Common myeloid progenitor, CD34-positive (primary cell): ENCODE measurements at places on chromosomes 6 and 20.
A peak's percentile ranks its signal among the peaks of the same experiment; 100 is the strongest.

DNA sequence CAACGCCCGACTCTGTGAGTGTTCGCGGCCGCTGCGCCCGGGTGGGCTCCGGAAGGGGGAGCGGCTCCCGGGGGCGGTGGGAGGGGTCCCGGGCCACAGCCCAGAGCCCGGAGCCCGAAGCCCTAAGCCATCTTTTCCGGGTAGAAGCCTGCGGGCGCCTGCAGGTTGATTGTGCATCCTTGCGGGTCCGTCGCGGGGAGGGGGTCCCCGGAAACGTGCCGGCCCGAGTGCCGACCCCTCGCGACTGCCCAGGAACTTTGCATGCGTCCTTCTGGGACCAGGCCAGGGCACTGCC is 413 bp downstream of the PTPRA start:
- DNase-seq: peak; percentile 78

- DNase-seq: no peak
Observed at GRCh38 chr20:16580147-16580546, 6.9 kb upstream of the KIF16B start.

DNA sequence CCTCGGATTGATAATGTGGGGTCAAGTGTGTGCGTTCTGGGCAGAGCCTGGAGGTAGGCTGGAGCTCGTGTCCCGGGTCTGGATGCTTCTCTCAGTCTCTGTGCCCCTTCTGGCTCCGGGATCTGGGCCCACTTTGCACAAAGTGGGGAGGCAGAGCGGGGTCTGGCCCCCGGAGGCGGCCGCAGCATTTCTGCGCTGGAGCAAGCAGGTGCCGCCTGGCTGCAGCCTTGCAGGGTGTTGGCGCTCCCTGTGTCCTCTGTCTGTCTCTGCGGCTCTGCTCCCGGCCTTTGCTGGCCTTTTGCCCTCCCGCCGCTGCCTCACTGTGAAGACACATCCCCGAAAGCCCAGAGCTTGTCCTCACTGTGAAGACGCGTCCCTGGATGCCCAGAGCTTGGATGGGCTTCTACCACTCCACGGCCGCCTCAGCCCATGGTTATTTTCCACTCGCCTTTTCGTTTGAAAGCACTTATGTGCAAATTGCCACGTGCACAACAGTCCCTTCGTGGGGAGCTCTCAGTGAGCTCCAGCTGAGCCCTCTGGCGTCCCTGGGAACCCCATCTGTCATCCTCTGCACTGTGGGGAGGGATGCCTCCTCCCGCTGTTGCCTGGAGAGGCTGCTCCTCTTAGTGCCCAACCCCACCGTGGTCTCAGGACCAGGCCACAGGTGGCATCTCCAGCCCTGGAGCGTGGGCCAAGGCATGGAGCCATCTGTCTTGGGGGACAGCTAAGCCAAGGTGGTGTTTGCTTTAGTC is 17.4 kb downstream of the SLCO4A1 start:
- DNase-seq: no peak

- DNase-seq: peak; percentile 92
Observed at GRCh38 chr6:148746363-148747144, at the start of gene UST. TSS of gene UST (plus strand) at chr6:148747030. CDS start at chr6:148747431, 401 bp downstream.

- DNase-seq: no peak
Observed at GRCh38 chr20:22908944-22909343, 126.2 kb upstream of the SSTR4 start.

DNA sequence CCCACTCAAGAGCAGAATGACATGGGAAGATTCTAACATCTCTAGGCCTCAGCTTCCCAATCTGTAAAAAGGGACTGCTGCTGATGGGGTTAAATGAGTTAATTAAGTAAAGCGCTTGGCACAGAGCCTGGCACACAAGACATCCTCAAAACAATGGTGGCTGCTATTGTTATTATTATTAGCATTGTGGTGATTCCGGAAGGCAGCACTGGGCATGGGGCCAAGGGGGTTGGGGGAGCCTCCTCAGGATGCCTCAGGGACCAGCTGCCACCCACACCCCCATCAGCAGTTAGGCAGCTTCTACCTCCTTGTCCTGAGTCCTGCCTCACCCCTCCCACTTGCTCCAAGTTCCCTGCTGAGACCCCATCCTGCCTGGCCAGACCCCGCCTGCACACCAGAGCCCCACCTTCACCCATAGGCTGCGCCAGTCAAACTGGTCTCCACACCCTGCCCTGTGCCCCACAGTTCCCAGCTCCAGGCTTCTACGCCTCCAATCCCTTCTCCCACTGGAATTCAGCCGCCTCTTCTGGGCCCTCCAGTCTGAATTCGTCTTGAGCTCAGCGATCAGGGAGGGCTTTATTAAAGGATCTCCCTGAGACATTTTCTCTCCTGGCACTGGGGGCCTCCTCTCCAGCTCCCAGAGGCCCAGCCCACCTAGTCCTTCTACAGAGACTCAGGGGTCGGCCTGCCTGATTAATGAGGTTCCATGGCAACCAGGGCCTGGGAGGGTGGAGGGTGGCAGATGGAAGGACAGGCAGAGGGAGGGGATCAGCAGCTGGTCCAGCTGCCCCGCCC is 1.5 kb downstream of the E2F1 start:
- peak; percentile 31 for DNase-seq

DNA sequence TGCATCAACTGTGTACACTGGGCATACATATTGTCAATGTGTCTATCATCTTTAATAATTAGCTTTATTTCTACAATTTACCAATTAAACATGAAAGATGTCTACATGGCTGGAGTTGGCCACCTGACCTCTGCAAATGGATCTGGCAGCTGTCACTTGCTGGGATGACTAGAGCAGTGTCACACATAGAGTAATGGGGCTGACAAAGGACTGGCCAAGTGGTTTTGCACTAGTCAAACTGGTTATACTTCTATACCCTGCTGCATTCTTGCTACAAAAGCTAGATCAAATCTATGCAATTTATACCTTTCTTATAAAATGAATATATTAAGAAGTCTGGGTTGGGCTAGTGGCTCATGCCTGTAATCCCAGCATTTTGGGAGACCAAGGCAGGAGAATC is 99.3 kb downstream of the SESN1 start:
- no peak for DNase-seq

DNA sequence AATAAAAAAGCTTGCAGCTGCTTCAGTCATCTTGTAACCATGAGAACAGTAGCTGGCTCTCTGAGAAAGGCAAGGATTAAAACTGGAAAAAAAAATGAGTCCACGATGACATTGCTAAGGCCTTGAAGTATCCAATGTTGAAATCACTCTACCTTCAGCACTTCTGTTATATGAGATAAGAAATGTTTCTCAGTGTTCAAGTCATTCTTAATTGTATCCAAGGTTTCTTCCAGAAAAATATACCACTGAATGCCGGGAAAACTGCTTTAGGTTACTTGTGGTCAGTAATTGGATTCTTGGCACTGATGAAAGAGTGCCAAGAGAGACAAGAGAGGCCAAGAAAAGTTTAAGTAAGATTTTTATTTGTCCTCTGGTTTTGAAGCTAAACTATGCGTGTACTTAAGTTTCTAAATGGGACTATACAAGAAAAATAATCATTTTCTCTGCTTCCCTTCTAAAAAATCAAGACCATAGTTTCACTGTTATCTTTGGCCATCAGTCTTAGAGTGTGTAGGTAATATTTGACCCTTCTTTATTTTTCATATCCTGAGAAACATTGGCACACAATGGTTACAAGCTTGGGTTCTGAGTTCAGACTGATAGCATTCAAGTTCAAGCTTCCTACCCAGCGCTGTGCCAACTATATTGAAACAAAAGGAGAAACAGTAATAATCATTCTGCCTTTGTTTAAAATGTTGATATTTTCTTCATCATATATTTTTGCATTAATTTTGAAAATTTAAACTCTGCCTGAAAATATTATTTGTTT is 84.6 kb downstream of the TRDN start:
- DNase-seq: no peak

- DNase-seq: no peak
Observed at GRCh38 chr6:32829495-32829894, 9.0 kb downstream of the TAP2 start.

- DNase-seq: peak; percentile 14
Observed at GRCh38 chr6:29014729-29015608, 9.9 kb upstream of the ZNF311 start.

GRCh38 chr6:87714093-87714842 is 12.2 kb upstream of the AKIRIN2 start:
- DNase-seq: no peak

DNA sequence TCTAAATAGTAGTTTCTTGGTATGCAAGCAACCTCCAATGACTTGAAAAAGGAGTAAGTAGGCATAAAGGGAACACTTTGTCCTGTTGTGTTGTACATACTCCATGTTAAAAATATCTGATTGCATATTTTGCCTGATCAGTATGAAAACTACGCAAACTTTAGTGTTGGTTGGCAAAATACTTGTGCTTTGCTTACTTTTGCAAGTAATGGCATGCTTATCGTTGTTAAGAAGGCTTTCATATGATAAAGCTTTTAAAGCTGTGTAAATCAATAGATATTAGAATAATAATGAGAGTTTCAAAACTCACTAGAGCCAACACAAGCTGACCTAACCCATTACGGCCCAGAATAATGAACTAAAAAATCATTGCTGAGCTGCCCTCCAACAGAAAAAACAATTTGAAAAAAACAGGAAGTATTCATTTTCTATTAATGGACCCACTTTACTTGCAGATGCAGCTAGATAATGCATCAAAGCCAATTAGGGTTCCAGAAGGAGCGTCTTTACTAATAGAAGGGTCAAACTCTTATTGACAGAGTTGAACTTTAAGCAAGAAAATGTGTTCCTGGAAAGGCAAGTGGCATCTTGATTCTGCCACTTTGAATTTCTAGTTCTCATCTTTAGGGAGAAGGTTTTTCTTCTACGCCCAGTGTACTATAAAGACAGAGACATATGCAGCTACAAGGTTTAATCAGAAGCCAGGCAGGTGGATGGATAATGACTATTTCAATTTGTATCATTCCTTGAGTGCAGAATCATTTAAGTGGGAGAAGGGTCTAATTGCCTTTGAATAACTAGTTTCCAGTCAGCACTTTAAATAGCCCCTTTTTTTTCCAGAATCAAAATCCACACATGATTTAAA is 82.2 kb downstream of the SNAP25 start:
- DNase-seq: peak; percentile 6

GRCh38 chr6:41541364-41541763 is 4.8 kb upstream of the FOXP4 start:
- no peak for DNase-seq

DNA sequence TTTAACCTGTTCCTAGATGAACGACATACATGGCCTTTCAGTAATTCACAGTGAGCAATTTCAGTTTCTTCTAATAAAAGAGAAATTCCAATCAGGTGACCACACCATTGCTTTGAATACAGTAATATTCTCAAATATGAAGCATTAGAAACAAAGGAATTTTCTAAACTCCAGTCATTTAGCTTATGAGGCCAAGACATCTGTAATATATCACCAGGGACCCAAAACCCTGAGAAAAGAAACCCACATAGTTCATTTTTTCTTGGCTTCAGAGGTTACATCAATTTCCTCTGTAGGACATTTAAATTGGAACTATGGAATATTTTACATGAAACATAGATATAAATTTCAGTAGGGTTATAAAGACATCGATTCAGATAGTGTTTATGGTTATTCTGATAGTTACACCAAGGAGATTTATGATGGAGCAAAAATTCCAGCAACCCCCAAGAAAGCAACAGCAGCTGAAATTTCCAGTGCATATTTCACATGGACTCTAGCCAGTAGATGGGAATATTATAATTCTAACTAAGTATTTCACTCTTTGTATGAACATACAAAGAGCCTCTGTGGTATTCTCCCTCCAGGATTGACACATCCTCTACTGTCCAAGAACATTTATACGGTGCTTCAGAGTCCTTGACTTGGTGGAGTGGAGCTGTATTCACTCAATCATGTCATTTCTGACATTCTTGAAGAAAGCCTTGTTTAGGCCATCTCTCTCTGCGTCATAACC is 82.9 kb downstream of the ADGRG6 start:
- DNase-seq: no peak

GRCh38 chr20:5508044-5508443 is 191.3 kb upstream of the PROKR2 start:
- DNase-seq: peak; percentile 41

DNA sequence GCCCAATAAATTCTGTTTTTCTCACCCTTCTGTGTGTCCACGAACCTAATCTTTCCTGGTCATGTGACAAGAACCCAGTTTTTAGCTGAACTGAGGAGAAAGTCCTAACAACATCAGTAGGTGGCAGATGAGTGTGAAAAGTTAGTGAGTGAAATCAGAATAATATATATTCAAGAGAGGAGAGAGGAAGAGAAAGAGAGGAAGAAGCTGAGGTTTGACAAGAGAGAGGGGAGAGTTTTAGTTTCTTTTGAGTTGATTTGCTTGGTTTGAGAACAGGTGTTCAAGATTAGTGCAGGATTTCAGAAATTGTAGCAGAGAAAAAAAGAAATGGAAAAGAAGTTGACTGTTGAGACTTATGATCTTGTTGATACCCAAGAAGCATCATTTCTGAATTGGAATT is 930.5 kb upstream of the FLRT3 start:
- no peak for DNase-seq

- DNase-seq: no peak
Observed at GRCh38 chr6:56749632-56750151, 107.0 kb upstream of the DST start.

DNA sequence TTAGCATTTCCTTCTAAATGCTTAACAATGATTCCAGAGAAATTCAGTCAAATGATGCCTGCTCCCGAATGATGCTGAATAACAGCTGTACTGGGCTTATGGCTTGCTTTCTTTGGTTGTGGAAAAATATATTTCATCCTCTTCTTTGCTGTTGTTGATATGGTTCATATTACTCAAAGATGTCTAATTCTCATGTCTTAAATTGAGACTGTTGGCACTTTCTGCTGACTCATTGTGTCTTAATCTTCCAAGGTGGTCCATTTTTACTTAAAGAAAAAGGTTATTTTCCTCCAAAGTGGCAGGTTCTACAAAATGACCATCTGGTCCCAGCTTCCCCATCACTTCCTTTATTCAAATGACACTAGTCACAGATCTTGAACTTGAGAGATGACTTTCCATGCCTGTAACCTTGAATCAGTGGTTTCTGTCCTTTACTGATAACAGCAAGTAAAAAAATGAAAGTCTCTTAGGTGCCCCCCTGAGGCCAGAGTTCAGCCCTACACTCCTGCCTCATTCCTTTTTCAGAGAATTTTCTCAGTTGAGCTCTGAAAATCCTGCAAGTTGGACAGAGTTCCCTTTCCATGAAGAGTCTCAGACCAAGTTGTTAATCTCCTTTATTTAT is 6.9 kb downstream of the SNAP25 start:
- peak; percentile 92 for DNase-seq

- DNase-seq: peak; percentile 84
Observed at GRCh38 chr6:33787954-33788693, 806 bp downstream of the LEMD2 start.

DNA sequence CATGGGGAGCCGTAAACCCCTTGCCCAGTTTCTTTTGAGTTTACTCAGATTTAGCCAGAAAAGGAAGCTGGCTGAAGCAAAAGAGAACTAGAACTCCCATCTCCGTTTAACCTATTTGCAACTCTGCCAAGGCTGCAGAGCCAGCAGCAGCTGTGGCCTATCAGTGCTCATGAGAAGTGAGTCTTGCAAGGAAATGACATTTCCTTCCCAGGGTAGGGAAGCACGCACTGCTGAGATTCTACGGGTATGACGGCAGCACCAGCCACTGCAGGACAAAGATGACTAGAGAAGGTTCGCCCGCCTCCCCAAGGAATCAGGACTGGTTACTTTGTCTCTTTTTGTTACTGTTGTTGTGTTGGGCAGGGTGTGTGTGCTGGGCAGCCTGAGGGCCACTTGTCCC is 47.6 kb downstream of the PPP1R3G start:
- peak; percentile 49 for DNase-seq

GRCh38 chr20:53608456-53609452 is 15.1 kb upstream of the ZNF217 start:
- no peak for DNase-seq

GRCh38 chr6:169406034-169406433 is 152.4 kb upstream of the THBS2 start:
- DNase-seq: no peak
